ENCODE measurements at places on chromosomes 2 and 18. TPM values are rescaled to one million over a fixed set of nuclear protein-coding genes. Genes with fewer than 3 reads are reported as not detected.

GRCh38 chr2:136332436-136333095 is 214.6 kb upstream of the CXCR4 start:
- peaks cover 3% of the 10 kb centered on the region for H3K4me1 ChIP-seq
- no peak for DNase-seq
- H3K27me3 ChIP-seq, result peaks cover 10% of the 10 kb centered on the region
- no peak overlapping the region for H3K4me3 ChIP-seq
- no peaks in the 10 kb centered on the region for H3K36me3 ChIP-seq

Gene SLC9A4
- 0.12 TPM for total RNA-seq

DNA sequence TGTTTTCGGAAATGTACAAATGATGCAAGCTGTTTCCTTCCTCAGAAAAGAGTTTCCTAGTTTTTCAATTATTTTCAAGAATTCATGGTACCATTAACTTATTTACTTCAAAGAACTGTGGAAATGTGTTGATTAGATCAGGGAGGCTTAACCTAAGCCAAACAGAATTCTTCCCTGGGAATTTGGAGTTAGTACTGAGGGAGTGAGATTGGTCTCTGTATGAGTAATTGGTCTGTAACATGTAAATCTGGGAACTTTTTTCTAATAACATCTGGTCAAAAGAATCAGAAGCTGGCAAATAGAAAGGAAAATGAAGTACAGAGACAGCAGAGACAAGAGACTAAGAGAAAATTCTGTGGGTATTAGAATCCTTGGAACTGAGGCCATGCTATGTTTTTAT is 145.8 kb downstream of the BABAM2 start:
- DNase-seq, result no peak
- no peaks in the 10 kb centered on the region for H3K4me1 ChIP-seq
- H3K4me3 ChIP-seq, result no peak overlapping the region
- H3K27ac ChIP-seq, result no peak overlapping the region
- no peaks in the 10 kb centered on the region for H3K36me3 ChIP-seq

DNA sequence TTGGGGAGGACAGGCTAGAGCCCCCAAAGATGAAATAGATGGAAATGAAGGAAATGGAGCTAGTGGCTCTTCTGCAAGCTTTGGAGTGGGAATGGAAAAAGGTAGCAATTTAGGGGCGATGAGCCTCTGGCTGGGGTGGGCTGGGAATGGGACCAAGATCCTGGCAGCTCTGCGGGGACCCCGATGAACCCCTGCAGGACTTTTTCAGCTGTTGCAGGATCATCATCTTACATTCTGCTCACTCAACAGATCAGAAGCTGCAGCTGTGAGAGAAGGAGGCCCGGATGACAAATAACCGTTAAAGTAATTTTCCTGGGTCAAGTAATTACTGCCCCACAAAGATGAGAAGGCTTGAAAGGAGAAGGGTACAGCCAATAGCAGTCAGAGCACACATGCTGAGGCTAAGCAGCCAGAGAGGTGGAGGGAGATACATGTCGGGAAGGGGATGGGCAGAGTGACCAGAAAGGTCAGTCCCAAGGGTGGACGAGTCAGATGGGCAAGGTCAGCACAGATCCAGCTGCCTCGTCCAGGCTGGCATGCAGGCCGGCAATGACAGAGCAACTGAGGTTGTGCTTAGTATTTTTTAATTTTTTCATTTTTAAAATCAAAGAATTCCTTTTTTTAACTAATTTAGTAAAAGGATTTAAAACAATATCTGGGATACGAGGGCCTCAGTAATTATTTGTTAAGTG is 245.0 kb upstream of the RAB6C start:
- no peak overlapping the region for H3K27ac ChIP-seq
- no peaks in the 10 kb centered on the region for H3K4me1 ChIP-seq

- H3K27me3 ChIP-seq, result no peaks in the 10 kb centered on the region
- H3K4me3 ChIP-seq, result peak overlapping the region; percentile 84
- peaks cover 52% of the 10 kb centered on the region for H3K4me1 ChIP-seq
- peaks cover 74% of the 10 kb centered on the region for H3K36me3 ChIP-seq
- H3K27ac ChIP-seq, result peak overlapping the region; percentile 83
Measured at GRCh38 chr2:105396254-105397024, 2.4 kb downstream of the FHL2 start.

GRCh38 chr18:77557046-77557587 is 307.5 kb downstream of the GALR1 start:
- no peaks in the 10 kb centered on the region for H3K36me3 ChIP-seq
- H3K27me3 ChIP-seq, result no peaks in the 10 kb centered on the region
- no peak overlapping the region for H3K27ac ChIP-seq
- no peak overlapping the region for H3K4me3 ChIP-seq

Gene CAPG
- total RNA-seq, result 230 TPM

GRCh38 chr18:58608216-58608615 is 20.7 kb downstream of the ALPK2 start:
- no peaks in the 10 kb centered on the region for H3K27me3 ChIP-seq
- no peak for DNase-seq
- peaks cover 33% of the 10 kb centered on the region for H3K4me1 ChIP-seq
- H3K27ac ChIP-seq, result no peak overlapping the region
- H3K36me3 ChIP-seq, result peaks cover 7% of the 10 kb centered on the region

DNA sequence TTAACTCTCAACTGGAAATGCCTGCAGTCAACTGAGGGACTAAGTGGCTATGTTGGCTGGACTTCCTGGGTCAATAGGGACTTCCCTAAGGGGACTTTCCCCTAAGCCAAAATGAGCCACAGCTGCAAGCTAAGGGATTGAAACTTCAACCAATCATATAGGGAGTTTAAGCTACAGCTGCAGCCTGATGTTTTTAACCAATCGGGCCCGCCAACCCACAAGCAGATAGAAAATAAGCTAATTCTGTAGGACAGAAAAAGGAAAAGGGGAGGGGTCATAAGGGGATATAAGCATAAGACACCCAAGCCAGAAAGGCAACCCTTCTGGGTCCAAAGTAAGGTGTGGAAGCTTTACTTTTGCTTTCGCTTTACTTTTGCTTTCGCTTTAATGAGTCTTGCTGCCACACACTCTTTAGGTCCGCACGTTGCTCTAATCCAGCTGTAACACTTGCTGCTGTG is 927.5 kb downstream of the ERBB4 start:
- no peaks in the 10 kb centered on the region for H3K36me3 ChIP-seq
- no peak overlapping the region for H3K4me3 ChIP-seq
- H3K4me1 ChIP-seq, result no peaks in the 10 kb centered on the region
- H3K27me3 ChIP-seq, result no peaks in the 10 kb centered on the region
- no peak overlapping the region for H3K27ac ChIP-seq

Gene LINC00305
- not detected for total RNA-seq

- H3K27ac ChIP-seq, result peak overlapping the region; percentile 88
- DNase-seq, result no peak
- peaks cover 33% of the 10 kb centered on the region for H3K4me1 ChIP-seq
- peaks cover 29% of the 10 kb centered on the region for H3K36me3 ChIP-seq
- H3K4me3 ChIP-seq, result peak overlapping the region; percentile 63
Measured at GRCh38 chr2:109609352-109610024, 4.3 kb downstream of the SEPTIN10 start.

GRCh38 chr2:11773747-11774525 is 27.5 kb downstream of the LPIN1 start:
- H3K36me3 ChIP-seq, result peaks cover 24% of the 10 kb centered on the region
- no peaks in the 10 kb centered on the region for H3K27me3 ChIP-seq
- peaks cover 15% of the 10 kb centered on the region for H3K4me1 ChIP-seq
- H3K4me3 ChIP-seq, result no peak overlapping the region

Gene UGT1A9
- 3.5 TPM for total RNA-seq

- DNase-seq, result no peak
- no peak overlapping the region for H3K4me3 ChIP-seq
- no peak overlapping the region for H3K27ac ChIP-seq
- H3K4me1 ChIP-seq, result no peaks in the 10 kb centered on the region
- H3K27me3 ChIP-seq, result no peaks in the 10 kb centered on the region
- H3K36me3 ChIP-seq, result no peaks in the 10 kb centered on the region
Measured at GRCh38 chr2:66031236-66031635, 403.7 kb upstream of the MEIS1 start.

DNA sequence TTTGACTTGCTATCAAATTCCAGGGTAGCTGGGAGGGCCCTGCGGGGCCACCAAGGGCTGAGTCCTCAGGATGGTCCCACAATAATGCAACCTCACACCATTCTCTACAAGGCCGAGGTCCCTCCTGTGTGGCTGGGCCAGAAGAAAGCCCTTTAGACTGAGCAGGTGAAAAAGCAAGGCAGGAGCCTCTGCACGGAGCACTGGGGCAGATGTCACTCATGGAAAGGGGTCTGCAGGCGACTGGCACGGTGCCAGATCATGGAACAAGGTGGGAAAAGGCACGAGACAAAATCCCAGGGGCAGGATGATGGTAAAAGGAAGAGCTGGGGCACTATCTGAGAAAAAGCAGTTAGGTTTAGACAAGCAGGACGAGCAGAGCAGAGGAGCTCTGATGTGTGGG is 16.1 kb downstream of the HJURP start:
- no peak for DNase-seq
- H3K27ac ChIP-seq, result peak overlapping the region; percentile 2
- no peak overlapping the region for H3K4me3 ChIP-seq
- no peaks in the 10 kb centered on the region for H3K27me3 ChIP-seq
- H3K36me3 ChIP-seq, result peaks cover 89% of the 10 kb centered on the region

Gene DSG2
- 194 TPM for total RNA-seq

DNA sequence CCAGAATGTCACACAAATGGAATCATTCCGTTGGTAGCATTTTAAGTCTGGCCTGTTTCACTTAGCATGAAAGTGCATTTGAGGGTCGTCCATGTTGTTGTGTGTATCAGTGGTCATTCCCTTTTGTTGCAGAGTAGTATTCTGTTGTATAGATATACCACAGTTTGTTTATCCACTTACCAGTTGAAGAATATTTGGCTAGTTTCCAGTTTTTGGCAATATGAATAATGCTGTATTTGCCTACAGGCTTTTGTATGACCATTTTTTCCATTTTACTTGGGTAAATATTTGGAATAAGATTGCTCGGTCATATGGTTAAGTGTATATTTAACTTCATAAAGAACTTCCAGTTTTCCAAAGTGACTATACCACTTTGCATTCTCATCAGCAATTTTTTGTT is 100.0 kb upstream of the ALPP start:
- H3K4me1 ChIP-seq, result no peaks in the 10 kb centered on the region
- no peak for DNase-seq
- no peaks in the 10 kb centered on the region for H3K36me3 ChIP-seq

Data from Calu3 (cell line).